Left lung (tissue), 14 donors: ENCODE measurements at places on chromosomes 6 and 20.

GRCh38 chr20:17556837-17557674 lies 12.8 kb upstream of the DSTN start:
- no peak for DNase-seq

GRCh38 chr6:20839630-20840029 lies 305.4 kb downstream of the CDKAL1 start:
- no peak for DNase-seq

DNA sequence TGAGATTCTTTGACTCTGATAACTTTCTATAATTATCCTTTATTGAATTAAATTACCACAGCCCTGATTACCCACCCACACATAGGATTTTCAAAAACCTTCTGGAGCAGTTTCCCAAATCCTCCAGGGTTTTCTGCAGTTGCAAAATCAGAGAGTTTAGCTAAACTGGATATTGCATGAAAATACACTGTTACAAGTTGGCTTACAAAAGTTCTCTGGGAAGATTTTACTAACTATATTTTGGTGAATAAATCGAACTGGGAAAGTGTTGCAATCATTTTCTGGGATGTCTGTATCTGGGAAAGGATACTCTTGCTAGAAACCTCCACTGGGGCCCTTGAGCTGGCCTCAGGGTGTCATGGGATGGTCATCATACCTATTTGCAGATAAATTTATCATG lies 97.6 kb upstream of the STMND1 start:
- no peak for DNase-seq

DNA sequence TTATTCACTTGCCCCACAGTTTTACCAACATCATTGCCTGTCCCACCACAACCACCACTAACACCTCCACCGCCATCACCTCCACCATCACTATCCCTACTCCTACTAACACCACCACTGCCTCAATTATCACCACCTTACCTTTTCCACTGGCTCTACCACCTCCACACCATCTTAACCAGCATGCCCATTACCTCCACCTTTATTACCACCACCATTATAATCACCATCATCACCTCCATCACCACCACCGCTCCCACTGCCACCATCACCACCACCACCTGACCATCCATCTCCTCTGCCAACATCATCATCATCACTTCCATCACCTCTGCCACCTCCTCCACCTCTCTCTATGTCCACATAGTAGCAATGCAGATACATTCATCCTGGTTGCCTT lies 90.0 kb downstream of the SNAP25 start:
- no peak for DNase-seq

DNA sequence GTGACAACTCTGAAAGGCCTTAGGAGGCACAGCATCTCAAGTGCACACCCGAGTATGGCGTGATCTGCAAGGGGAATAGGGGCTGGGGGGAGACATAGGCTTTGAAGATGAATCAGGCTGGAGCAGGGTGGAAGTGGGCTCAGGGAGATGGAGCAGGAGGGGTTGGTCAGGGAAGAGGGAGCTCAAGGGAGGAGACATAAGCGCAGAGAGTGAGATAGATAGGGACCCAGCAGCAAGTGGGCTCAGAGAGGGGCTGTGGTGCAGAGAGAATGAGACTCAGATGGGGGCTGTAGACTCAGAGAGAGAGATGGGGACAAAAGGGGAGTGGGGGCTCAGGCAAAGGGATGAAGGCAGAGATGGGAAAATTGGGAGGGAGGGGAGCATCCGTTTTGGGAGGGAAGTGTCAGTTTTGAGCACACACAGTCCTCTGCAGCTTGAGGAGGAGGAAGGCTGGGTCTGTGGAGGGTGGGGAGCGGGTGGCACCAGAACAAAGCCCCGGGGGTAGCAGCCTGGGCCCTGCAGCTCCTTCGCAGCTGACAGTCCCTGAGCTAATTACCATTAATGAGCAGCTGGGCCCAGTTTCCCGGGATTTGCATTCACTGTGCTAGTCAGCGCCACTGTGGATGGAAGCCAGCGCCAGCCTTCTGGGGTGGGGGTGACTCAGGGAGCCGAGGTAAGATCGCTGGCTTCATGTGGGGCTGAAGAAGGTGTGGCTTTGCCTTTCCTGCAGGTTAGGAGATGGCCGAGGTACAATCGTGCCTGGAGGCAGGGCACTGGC lies 18.7 kb downstream of the SRXN1 start:
- no peak for DNase-seq

DNA sequence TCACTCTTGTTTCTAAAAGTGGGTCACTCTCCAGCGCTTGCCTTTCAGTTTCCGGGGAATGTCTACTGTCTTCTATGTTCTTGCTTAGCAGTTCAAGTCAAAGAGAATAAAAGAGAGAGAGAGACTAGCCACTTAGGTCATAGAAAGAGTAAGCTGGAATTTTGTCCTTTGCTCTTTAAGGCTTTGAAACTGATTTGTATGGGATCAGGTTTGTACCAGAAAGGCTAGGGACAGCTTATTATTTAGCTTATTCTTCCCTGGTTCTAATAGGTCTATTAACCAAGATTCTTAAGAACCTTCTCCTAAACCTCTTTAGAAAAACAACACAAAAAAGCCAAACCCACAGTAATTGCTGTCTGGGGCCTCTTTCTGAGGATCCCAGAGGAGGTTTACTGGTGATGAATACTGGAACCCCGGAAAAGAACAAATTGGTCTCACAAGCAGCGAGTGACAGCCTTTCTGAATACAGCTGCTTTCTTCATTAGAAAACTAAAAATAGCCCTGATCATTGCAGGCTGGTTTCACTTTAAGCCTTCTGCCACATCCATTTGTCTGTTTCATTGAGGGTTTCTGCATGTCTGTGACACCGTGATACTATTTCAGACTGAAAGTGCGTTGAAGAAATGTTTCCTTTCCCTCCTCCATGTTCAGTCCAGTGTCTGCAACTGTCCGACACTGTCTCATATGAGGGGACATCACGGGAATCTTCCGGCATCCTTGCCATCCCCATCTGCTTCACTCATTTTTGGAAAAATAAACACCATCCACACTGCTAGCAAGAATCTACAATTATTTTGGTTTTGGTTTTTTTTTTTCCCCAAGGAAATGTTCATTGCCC lies 75.1 kb upstream of the ATXN1 start:
- DNase-seq: peak; percentile 51

- DNase-seq: no peak
Observed at GRCh38 chr20:31712112-31712553, 10.5 kb downstream of the BCL2L1 start.

DNA sequence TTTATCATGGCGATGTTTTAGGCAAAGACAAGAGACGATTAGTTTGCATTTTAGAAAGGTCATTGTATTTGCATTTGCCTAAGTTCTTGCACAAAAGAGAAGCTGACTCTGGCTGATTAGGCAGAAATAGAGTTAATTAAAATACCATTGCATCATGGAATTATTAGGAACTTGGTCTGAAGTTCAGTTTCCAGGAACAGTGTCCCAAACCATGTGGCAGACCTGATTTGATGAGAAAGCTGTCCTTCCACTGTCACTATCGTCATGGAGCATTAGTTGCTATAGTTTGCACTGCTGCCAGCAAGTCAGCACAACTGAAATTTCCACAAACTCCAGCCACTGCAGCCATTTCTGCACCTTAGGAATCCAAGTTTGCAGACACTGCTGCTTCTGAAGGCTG lies 24.3 kb upstream of the MCUR1 start:
- no peak for DNase-seq

- no peak for DNase-seq
Observed at GRCh38 chr6:129605095-129605494, 104.9 kb downstream of the ARHGAP18 start.

DNA sequence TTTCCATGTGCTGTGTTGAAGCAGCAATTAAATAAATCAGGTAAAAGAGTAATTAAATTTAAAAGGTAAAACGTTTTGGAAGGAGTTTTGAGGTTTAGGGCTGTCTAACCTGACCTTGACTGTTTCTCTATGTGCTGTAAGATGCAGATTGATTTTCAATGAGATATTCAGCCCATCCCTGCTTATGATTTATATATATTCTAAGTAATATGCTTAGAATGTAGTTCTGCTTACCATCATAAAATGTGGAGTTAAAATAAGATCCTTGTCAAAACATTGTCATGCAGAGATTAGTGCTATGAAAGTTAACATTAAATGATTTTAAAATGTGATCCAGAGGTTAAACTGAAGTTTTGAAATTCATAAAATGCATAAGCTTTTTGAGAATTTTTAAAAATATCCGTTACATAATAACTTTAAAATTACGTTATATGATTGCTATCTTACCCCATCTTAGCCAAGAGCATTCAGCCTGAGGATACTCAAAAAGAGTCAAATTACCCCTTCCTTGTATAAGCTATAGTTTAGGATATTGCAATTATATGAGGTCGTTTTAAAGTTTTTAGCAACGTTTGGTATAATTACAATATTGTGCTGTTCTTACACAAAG lies 122.5 kb downstream of the MTHFD1L start:
- no peak for DNase-seq

- DNase-seq: peak; percentile 7
Observed at GRCh38 chr6:54958446-54958845, 111.9 kb downstream of the FAM83B start.

GRCh38 chr20:1255675-1256074 lies 10.4 kb upstream of the SNPH start:
- no peak for DNase-seq

DNA sequence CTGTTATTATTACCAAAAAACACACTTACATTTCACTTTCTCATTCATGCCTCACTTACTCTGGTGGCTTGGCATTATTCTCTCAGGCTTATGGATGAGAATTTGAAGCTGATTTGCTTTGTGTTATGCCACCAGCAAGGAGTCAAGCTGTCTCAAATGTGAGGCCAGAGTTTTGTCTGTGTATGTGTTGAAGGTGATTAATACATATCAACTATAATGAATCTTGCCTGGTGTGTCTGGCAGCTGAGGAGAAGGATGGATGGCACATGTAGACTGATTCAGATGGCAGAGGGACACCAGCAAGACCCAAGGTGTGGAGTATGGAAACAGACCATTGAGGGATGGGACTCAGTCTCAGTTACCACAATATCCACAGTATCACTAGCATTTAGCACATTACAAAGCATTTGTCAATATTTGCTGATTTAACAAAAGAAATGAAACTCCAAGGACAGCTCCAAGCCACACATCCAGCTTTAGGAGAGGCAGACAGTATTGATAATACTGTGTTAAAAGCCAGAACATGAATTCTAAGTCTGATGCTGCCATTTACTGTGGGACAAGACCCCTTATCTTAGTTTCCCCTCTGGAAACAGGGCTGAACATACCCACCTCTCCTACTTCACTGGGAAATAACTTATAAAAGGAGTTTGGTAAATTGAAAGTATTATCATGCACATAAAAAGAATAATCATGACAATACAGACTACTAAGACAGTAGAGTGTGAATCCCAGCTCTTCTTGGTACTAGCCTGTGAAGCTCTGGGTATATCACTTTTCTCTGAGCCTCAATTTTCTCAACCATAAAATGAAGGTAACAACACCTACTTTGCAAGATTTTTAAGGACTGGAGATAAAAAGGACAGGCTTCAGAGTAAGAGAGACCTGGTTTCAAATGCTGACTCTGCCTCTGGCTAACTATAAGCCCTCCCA lies 11.2 kb downstream of the BCL2L1 start:
- DNase-seq: no peak

DNA sequence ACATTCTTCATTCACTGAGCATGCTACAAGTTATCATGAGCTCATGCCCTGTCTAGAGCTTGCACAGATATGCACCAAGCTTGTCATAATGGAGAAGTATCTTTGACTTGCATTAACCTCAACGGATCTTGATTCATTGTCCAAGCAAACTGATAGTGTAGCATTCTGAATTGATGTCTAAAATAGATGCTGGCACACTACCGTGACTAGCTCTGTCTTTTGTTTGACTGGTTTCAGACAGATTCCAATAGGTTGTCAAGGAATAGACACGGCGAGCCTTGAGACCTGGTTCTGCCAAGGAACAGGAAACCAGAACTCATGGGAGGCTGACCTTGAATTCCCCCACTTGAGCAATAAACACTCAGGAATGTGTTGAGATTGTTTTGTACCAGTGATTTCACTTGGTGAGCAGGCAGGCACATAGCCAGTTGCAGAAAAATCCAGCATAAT lies 1153.1 kb upstream of the GJE1 start:
- no peak for DNase-seq

- DNase-seq: no peak
Observed at GRCh38 chr6:39266375-39266774, 37.1 kb upstream of the KCNK5 start.

- DNase-seq: no peak
Observed at GRCh38 chr6:119333707-119334295, 15.8 kb downstream of the MAN1A1 start.

- no peak for DNase-seq
Observed at GRCh38 chr20:17878912-17879602, 89.5 kb downstream of the SNX5 start.

GRCh38 chr6:123965894-123966293 lies 162.2 kb downstream of the NKAIN2 start:
- DNase-seq: no peak

DNA sequence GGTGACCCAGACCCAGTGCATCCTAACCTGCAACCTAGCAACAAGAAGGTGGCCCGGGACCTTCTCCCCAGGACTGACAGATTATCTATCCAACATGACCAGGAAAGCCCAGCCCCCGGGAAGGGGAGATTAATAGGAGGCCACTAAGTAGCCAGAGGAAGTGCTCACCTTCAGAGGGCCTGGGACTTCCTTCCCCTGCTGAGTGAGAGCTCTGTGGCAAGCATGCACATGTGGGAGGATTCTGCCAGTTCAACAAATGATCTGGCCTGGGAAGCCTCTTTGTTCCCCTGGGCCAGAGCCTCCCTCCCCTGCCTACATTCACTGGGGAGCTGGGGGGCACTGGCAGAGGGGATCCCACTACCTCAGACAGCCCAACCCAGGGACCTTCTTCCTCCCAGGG lies 39.6 kb downstream of the SHLD1 start:
- DNase-seq: no peak

- DNase-seq: no peak
Observed at GRCh38 chr6:161481786-161482516, 208.1 kb upstream of the AGPAT4 start.

DNA sequence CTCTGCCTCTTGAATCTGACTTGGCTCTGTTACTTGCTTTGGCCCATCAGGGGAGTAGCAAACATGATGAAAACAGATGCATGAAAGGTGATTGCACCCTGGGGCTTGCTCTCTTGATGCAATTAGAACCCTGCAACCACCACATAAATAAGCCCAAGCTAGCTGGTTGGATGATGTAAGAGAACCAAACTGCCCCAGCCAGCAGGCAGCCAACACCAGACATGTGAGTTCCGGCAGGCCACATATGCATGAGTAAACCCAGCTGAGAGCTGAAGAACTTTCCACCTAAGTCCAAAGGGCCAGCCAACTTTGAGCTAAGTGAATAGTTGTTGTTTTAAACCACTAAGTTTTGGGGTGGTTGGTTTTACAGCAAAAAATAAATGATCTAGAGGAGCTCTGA lies 268.4 kb downstream of the FARS2 start:
- DNase-seq: no peak

DNA sequence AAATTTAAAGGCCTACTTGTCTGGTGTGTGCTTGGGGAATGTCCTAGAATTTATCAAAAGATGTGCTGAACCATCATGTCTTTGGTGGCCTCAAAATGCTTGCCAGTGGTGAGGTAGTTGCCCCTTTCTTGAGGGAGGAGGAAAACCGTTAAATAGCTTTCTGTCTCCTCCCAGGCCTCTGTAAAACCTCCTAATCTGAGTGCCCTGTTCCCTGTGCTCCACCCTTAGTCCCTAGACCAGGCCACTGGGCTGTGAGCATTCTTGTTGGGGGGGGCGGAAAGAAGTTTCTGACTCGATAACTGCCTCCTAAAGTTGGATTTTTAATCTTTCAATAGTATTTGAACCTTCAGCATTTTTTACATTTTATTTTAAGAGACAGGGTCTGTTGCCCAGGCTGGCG lies 23.1 kb downstream of the JARID2 start:
- no peak for DNase-seq
